ENCODE measurements at places on chromosomes 2 and 18.

GRCh38 chr18:25097057-25097456 lies 254.9 kb downstream of the ZNF521 start:
- DNase-seq, result peak; percentile 31

GRCh38 chr2:23549821-23550530 lies 165.0 kb downstream of the KLHL29 start:
- no peak for DNase-seq

GRCh38 chr2:25330273-25330672 lies 11.5 kb downstream of the DNMT3A start:
- DNase-seq, result no peak

DNA sequence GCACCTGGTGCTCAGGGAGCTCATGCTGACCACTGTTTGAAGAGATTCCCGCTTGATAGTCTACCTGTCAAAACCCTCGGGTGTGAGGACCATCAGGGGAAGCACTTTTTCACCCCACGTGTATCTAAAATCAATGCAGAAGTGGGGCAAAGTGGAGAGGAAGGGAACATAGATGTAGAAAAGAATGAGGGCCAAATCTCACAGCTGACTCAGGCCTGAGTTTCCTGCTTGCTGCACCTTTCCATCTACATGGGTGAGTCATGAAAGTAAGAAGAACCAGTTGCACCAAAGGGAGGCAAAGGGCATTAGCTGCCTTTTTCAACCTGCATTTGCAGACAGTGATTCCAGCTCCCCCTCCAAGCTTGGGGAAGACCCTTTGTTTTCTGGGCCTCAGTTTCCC lies 100.2 kb upstream of the MYCN start:
- no peak for DNase-seq

- peak; percentile 26 for DNase-seq
Measured at GRCh38 chr18:74255131-74255616, 36.6 kb downstream of the CYB5A start.

Measured in fibroblast of skin of left quadriceps (primary cell).